ENCODE measurements at places on chromosomes 3 and 15. TPM values are rescaled to one million over a fixed set of nuclear protein-coding genes. Genes with fewer than 3 reads are reported as not detected.
A peak's percentile ranks its signal among the peaks of the same experiment; 100 is the strongest.

DNA sequence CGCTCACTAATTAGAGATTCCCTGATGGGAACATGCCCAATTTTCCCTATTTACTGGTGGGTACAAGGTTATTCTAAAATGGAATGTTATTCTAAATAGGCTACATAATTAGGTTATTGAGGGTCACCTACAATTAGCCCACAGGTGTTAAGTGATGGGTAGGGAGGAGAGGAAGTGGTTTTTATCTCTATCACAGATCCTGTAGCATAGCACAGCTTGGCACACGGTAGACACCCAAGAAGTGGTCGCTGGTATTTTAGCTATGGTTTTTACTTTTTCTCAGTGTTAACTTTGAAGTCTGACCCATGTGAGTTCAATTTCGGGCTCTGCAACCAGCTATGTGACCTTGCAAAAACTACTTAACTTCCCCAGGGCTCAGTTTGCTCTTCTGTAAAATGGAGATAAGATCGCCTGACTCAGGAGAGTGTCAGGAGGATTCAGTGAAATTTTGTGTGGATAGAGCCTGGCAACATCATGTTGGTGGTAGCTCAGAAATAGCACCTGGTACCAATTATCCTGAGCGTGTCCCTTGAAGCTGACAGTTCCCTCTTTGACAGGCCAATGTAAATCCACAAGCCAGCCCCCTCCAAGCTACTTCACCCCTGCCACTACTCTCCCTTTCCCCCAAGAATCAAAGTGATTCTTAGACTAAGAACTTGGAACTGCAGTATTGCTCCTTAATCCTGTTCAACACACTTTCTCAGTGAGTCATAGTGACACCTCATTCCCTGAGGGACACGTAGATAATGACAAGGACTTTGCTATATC lies 8.7 kb upstream of the LMCD1 start:
- H3K4me1 ChIP-seq, result peaks cover 4% of the 10 kb centered on the region
- no peak overlapping the region for H3K4me3 ChIP-seq
- H3K36me3 ChIP-seq, result no peaks in the 10 kb centered on the region
- H3K27ac ChIP-seq, result no peak overlapping the region

DNA sequence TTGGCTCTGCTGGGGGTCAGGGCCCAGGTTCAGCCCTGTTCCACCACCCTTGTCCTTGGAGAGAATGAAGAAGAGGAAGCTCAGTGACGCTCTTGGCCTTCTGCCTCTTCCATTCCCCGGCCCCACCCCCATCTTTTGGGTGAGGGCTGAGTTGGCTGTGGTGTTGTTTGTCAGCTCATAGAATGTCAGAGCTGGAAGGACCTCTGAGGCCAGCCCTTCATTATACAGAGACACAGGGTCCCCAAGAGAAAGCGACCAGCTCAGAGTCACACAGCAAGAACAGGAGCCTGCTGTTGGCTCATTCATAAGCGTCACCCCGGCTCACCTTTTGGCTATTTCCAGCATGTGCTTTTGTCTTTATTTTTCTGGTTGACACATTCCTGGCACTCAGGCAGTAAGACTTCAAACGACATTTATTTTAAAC lies 68.2 kb downstream of the AAGAB start:
- peaks cover 17% of the 10 kb centered on the region for H3K4me1 ChIP-seq
- DNase-seq, result peak; percentile 80
- H3K4me3 ChIP-seq, result no peak overlapping the region
- H3K27ac ChIP-seq, result peak overlapping the region; percentile 79
- peaks cover 2% of the 10 kb centered on the region for H3K36me3 ChIP-seq

DNA sequence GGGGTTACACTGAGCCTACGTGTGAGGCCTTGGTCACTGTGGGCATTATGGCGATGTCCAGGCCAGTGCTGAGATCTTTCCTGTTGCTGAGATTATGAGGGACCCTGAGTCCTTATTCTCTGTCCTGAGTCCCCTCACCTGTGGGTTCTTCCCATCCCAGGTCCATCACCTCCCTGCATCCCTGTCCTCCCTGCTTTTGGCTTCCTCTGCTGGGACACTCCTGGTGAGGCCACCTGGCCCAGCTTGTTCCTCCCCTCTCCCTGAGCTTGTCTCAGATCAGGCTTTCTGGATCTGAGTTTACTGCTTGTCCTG lies 36.1 kb downstream of the AMOTL2 start:
- H3K36me3 ChIP-seq, result no peaks in the 10 kb centered on the region
- peaks cover 24% of the 10 kb centered on the region for H3K4me1 ChIP-seq
- H3K4me3 ChIP-seq, result no peak overlapping the region
- DNase-seq, result no peak
- no peak overlapping the region for H3K27ac ChIP-seq

- no peaks in the 10 kb centered on the region for H3K27me3 ChIP-seq
- H3K4me3 ChIP-seq, result no peak overlapping the region
- peaks cover 31% of the 10 kb centered on the region for H3K4me1 ChIP-seq
- peaks cover 26% of the 10 kb centered on the region for H3K36me3 ChIP-seq
- no peak overlapping the region for H3K27ac ChIP-seq
These were observed 68.4 kb upstream of the HACD2 start for GRCh38 chr3:123653221-123653682.

- H3K27me3 ChIP-seq, result no peaks in the 10 kb centered on the region
- no peak for DNase-seq
- H3K36me3 ChIP-seq, result peaks cover 28% of the 10 kb centered on the region
- no peak overlapping the region for H3K27ac ChIP-seq
- H3K4me1 ChIP-seq, result no peaks in the 10 kb centered on the region
These were observed 92.1 kb downstream of the TGFBR2 start for GRCh38 chr3:30698549-30698948.

- H3K27me3 ChIP-seq, result no peaks in the 10 kb centered on the region
- no peak overlapping the region for H3K4me3 ChIP-seq
- H3K4me1 ChIP-seq, result peaks cover 4% of the 10 kb centered on the region
- DNase-seq, result no peak
These were observed 366.7 kb downstream of the SHQ1 start for GRCh38 chr3:72481542-72481941.

DNA sequence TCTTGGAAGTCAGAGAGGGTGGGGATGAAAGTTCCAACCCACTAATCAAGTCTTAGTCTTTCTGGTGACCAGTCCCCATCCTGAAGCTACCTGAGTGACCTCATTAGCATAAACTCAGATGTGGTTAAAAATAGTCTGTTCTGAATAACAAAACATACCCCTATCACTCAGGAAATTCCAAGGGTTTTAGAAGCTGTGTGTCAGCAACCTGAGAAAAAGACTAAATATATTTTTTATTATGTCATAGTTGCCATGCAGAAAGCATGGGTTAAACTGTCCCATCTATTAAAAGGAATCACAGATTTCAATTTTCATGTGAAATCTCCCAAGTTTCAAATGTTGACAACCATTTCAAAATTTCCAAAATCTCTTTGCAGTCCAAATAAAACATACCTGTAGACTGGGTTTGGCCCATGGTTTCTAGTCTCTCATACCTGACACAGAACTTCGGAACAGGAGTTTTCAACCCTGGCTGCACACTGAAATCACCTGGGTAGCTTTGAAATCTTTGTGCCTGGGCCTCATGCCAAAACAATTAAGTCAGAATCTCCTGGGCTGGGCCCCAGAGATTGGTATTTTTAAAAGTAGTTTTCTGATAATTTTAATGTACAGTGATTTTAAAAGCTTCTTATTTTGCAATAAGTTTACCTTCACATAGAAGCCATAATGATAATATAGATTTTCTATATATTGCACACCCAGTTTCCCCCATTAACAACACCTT lies 476.3 kb downstream of the RBMS3 start:
- H3K36me3 ChIP-seq, result no peaks in the 10 kb centered on the region
- no peak overlapping the region for H3K27ac ChIP-seq
- peak; percentile 39 for DNase-seq
- H3K27me3 ChIP-seq, result no peaks in the 10 kb centered on the region
- H3K4me1 ChIP-seq, result peaks cover 36% of the 10 kb centered on the region

GRCh38 chr3:79729096-79729495 lies 38.7 kb downstream of the ROBO1 start:
- no peaks in the 10 kb centered on the region for H3K27me3 ChIP-seq
- peak; percentile 56 for DNase-seq
- H3K27ac ChIP-seq, result no peak overlapping the region

- H3K27ac ChIP-seq, result no peak overlapping the region
- no peaks in the 10 kb centered on the region for H3K36me3 ChIP-seq
- DNase-seq, result no peak
- no peaks in the 10 kb centered on the region for H3K27me3 ChIP-seq
- H3K4me3 ChIP-seq, result no peak overlapping the region
These were observed 138.7 kb downstream of the KLF13 start for GRCh38 chr15:31465083-31465955.

DNA sequence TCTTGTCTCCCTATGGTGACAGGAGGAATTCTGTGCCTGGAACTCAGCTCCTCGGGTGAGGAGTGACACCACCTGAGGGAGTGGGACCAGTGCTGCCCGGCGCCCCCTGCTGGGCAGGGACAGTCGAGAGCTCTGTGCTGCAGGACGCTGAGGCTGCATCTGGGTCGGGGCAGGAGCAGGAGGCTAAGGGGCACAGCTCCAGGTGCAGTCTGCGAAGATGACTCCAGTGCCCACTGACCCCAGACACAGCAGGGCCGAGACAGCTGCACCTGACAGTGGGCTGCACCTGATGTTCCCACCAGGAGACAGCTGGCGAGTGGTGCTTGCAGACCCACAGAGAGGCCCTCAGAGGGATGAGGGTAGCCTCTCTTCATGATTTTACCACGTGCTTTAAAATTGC lies 152.9 kb downstream of the ATP10A start:
- H3K27ac ChIP-seq, result no peak overlapping the region
- H3K4me1 ChIP-seq, result no peaks in the 10 kb centered on the region
- no peak for DNase-seq
- no peaks in the 10 kb centered on the region for H3K36me3 ChIP-seq
- H3K27me3 ChIP-seq, result no peaks in the 10 kb centered on the region

- peaks cover 3% of the 10 kb centered on the region for H3K4me1 ChIP-seq
- H3K4me3 ChIP-seq, result no peak overlapping the region
- no peak for DNase-seq
- H3K27ac ChIP-seq, result no peak overlapping the region
These were observed 210.7 kb upstream of the DPH6 start for GRCh38 chr15:35756623-35757022.

- H3K4me3 ChIP-seq, result no peak overlapping the region
- H3K4me1 ChIP-seq, result peaks cover 5% of the 10 kb centered on the region
- no peak for DNase-seq
- no peaks in the 10 kb centered on the region for H3K27me3 ChIP-seq
These were observed 60.6 kb downstream of the IL1RAP start for GRCh38 chr3:190574473-190574872.

- peak; percentile 27 for DNase-seq
- no peak overlapping the region for H3K4me3 ChIP-seq
- no peaks in the 10 kb centered on the region for H3K4me1 ChIP-seq
These were observed 798.3 kb downstream of the ROBO1 start for GRCh38 chr3:78969483-78969882.

DNA sequence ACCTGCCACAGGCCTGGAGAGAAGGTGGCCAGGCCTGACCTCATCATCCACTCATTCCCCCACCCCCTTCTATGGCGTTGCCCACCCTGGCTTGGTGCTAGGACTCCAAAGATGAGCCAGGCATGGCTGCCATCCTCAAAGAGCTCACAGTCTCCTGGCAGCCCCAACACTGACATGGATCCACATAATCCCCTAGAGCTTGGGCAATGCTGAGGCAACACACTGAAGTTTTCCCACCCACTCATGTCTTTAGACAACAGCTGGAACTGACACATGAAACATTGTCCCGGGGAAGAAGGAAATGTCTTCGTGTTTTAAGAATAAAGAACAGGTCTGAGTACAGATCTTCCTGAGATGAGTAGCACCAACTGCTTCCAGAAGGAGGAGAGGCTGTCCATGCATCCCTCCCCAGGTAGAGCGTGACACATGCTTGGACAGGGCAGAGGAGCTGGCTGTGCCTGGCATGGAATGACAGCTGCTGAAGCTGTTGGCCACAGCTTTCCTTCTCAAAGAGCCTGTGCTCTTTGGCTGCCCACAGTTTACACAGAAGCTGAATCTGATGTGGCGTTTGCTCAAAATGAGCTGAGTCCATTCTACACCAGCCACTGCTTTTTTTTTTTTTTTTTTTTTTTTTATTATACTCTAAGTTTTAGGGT lies 70.1 kb downstream of the HOMER2 start:
- H3K36me3 ChIP-seq, result no peaks in the 10 kb centered on the region
- no peaks in the 10 kb centered on the region for H3K27me3 ChIP-seq
- H3K4me3 ChIP-seq, result no peak overlapping the region
- no peaks in the 10 kb centered on the region for H3K4me1 ChIP-seq

- peak overlapping the region; percentile 56 for H3K27ac ChIP-seq
- peaks cover 2% of the 10 kb centered on the region for H3K4me1 ChIP-seq
- no peaks in the 10 kb centered on the region for H3K27me3 ChIP-seq
These were observed 8.8 kb upstream of the MAGI1 start for GRCh38 chr3:66047311-66048050.

DNA sequence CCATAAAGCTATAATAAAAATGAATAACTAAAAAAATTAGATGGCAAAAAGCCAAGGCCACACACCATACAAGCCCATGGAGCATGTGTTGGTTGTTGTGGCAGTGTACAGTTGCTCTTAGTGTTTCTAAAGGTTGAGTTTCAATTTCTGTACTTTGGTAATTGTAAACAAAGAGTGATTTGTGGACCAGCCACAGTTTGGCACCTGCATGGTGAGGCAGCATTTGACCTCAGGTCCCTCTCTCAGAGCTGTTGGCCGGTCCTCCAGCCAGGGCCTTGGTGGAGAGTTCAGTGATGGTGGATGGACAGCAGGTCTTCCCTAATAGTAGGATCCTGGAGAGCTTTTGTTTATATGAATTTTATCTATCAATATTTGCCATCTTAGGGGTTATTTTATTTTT lies 5.6 kb downstream of the ACAD9 start:
- H3K4me3 ChIP-seq, result no peak overlapping the region
- H3K36me3 ChIP-seq, result peaks cover 22% of the 10 kb centered on the region
- H3K27me3 ChIP-seq, result no peaks in the 10 kb centered on the region
- no peaks in the 10 kb centered on the region for H3K4me1 ChIP-seq

DNA sequence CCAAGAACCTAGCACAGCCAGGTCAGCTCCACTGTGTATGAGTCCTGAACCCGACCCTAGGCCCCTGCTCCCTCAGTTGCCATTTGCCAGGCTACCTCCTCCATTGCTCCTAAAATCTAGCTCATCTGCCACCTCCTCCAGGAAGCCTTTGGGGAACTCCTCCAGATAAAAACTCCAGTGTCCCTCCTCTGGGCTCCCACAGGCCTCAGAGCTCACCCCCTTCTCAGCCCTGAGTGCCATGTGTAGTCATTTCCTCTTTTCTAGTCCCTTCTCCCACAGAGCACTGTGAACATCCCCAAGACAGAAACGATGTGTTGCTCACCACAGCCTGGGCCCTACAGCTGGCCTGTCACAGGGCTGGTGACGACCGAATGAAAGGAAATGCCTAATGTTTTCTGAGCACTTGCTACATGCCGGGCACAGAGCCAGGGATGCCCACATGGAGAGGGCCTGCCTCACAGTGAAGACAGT lies 61.0 kb downstream of the IQSEC1 start:
- H3K4me1 ChIP-seq, result peaks cover 14% of the 10 kb centered on the region
- no peak overlapping the region for H3K4me3 ChIP-seq
- H3K36me3 ChIP-seq, result no peaks in the 10 kb centered on the region
- H3K27ac ChIP-seq, result no peak overlapping the region
- DNase-seq, result peak; percentile 26

Gene SQOR
- 115 TPM for total RNA-seq

Gene TGM4
- total RNA-seq, result not detected

Gene LNP1
- total RNA-seq, result 5.8 TPM

Gene CCR2
- 8.0 TPM for total RNA-seq

All from lung (tissue), 17 donors.